ENCODE measurements at places on chromosomes 11 and 22. TPM values are rescaled to one million over a fixed set of nuclear protein-coding genes. Genes with fewer than 3 reads are reported as not detected.

STK33 gene
- polyA plus RNA-seq: 3.0 TPM

B4GALNT4 gene
- 5.4 TPM for polyA plus RNA-seq

ADAMTS15 gene
- polyA plus RNA-seq: 5.6 TPM

APOBEC3H gene
- 0.26 TPM for polyA plus RNA-seq

OR51V1 gene
- polyA plus RNA-seq: not detected

VWCE gene
- 1.4 TPM for polyA plus RNA-seq

ENTHD1 gene
- polyA plus RNA-seq: not detected

OR10V1 gene
- not detected for polyA plus RNA-seq

DNA sequence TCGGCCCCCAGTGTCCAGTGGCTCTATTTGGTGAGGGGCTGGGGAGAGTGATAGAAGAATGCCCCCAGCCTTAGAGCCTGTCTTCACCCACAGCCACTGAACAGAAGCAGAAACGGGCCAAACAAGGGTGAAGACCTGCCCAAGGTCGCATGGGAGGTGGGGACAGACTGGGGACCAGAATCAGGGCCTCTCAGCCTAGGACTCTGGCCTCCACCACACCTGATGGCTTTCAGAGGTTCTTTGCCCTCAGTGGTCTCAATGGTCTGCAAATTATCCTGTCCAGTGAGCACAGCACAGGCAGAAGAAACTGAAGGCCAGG lies 4.5 kb upstream of the MYRF start:
- DNase-seq: no peak

GRCh38 chr11:65156926-65157325 lies 13.1 kb upstream of the SPDYC start:
- DNase-seq: no peak

GRCh38 chr11:104836691-104837090 lies 61.6 kb downstream of the CASP12 start:
- DNase-seq: no peak

DNA sequence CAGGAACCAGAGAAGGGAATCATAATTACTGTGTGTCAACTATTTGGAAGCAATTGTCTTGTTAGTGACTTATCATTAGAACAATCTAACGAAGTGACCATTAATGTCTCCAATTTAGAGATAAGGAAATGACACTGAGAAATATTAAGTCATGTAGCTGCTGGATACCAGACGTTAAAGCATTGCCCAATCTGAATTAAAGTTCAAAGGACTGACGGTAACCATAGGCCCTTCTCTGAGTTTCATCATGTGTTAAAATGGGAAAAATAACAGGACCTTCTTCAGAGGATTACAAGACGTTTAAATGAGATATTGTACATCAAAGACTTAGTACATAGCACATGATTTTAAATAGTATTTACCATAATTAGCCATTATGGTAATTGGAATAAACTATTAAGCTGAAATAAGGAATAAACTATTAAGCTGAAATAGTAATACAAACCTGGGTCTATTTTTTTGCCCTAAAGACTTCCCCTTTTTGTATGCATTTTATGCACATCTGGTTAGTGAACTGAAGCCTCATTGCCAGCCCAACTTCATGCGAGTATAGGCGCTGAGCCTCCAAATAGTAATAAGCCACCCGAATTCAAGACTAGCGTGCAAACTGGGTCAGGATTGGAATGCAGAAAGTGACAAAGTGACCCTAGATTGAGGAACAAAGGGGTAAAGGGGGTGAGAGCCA lies 41.0 kb downstream of the GLYATL1 start:
- no peak for DNase-seq

- no peak for DNase-seq
Measured at GRCh38 chr11:6724013-6724412, 40.9 kb upstream of the MRPL17 start.

DNA sequence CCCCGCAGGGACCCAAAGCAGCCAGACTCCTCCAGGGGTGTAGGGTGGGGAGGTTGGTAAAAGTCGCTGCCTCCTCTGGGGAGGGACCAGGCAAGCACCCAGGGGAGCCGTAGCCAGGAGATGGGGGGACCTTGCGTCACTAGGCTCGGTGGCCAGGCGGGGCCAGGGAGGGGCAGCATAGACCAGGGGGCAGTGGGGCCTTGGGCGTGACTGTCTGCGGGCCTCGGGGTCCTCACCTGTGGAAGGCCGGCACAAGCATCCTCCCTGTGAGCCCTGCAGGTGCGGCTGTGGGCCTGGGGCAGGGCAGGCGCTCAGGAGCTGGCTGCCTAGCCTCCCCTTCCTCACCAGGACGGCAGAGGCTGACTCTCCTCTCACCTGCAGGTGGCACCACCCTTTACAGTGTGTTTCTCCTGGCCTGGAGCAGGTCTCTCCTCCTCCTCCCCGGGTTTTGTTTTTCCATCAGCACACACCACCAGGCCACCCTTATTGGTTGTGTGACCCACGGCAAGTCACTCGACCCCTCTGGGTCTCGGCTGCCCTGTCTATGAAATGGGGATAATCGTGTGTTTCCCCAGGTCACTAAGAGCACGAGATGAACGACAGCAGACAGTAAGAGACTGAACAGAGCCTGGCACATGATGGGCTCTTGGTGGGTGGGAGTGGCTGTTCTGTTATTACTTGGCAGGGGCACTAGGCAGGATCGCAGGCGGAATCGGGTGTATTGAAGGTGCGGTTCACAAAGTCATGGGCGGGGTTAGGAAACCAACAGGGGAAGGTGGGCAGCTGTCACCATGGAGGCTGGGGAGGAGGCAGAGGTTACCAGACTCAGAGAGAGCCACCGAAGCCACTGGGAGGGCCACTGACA lies 52.7 kb downstream of the FLRT1 start:
- no peak for DNase-seq

- DNase-seq: no peak
Measured at GRCh38 chr11:84247926-84248325, 961.8 kb upstream of the CCDC90B start.

GRCh38 chr11:30788849-30789248 lies 202.7 kb upstream of the MPPED2 start:
- no peak for DNase-seq

DNA sequence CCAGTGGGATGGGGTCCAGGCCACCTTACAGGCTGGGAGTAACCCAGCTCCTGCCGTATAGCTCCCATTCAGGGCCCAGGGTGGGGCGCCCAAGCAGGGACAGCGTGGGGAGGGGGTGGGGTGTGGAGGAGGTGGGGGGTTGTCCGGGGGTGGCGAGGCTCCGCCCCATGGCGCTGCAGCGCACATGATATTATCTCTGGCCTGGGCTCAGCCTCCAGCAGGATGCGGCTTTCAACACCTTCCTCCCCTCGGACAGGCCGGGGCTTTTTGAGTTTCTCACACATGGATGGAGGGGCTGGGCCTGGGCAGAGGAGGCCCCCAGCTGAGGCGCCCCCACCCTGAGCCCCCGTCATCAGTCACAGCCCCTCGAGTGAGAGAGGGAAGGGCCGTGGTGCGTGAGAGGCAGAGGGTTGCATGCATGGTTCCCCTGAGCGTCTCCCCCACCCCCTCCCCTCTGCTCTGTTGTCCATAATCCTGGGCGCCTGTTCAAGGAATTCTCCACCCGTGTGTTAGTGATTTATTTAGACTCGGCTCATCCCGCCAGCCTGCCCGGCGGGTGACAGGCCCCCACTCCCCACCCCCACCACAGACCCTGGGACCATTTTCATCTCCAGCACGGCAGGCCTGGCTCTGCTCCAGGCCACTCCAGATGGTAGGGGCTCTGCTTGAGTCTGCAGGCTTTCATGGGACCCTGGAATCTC lies 44.9 kb downstream of the WNT11 start:
- DNase-seq: no peak

GRCh38 chr11:90344546-90344945 lies 121.7 kb upstream of the CHORDC1 start:
- no peak for DNase-seq

DNA sequence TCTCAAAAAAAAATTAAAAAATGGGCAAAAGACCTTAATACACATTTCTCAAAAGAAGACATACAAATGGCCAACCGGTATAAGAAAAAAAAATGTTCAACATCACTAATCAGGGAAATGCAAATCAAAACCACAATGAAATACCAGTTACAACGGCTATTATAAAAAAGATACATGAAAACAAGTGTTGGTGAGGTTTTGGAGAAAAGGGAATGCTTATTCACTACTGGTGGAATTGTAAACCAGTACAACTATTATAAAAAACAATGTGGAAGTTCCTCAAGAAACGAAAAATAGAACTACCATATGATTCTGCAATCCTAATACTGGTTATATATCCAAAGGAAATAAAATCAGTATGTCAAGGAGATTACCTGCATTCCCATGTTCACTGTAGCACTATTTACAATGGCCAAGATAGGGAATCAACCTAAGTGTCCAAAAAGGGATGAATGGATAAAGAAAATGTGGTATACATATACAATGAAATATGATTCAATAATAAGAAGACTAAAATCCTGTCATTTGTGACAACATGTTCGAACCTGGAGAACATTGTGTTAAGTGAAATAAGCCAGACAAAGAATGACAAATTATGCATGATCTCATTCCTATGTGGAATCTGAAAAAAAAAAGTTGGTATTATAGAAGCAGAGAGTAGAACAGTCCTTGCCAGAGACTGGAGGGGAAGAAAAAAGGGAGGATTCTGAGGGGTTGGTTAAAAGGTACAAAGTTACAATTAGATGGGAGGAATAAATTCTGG lies 256.9 kb upstream of the PITPNB start:
- DNase-seq: no peak

DNA sequence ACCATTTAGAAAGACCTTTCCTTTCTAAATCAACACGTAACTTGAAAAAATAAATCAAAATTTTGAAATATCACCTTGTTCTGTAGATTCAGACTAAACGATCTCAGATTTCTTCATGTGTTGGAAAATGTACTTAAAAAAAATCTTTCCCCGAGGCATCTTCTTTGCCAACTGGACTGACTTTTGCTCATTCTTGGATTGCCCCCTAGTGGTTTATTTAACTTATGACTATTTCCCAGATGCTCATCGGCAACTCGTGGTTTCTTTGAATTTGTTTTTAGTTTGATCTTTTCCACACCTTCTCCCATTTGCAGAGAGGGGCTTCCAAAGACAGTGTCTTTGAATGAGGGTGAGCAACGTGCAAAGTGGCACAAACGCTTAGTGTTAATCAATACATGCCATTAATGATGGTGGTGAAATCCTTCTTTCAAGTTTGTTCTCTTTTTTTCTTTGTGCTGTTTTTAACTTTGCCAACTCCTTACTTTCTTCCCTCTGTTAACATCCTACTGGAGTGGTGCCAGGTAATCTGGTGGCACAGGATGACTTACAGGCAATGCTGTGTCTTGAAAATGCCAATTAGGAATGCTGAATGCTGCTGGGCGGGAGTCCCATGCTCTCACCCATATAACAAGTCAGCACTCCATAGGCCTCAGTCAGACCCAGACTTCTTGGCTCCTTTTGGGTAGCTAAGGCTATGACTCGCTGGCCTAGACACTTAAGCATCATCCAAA lies 18.3 kb downstream of the PRSS23 start:
- no peak for DNase-seq

DNA sequence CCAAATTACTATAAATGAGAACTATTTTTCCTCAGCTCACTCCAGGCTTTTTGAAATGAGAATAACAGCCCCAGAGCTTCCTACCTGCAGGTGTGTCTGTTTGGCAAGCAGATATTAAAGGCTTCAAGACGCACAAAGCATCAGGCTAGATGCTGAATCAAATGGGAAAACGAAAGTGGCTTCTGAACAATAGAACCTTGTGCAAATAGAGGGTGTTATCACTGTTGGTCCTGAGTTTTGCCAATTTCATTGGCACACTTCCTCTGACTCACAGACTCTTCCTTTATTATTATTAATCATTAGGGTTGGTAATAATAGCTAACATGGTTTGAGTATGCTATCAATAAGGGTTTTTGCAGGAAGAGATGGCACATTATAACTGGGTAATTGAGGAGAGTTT lies 13.4 kb downstream of the SYT13 start:
- DNase-seq: no peak

DNA sequence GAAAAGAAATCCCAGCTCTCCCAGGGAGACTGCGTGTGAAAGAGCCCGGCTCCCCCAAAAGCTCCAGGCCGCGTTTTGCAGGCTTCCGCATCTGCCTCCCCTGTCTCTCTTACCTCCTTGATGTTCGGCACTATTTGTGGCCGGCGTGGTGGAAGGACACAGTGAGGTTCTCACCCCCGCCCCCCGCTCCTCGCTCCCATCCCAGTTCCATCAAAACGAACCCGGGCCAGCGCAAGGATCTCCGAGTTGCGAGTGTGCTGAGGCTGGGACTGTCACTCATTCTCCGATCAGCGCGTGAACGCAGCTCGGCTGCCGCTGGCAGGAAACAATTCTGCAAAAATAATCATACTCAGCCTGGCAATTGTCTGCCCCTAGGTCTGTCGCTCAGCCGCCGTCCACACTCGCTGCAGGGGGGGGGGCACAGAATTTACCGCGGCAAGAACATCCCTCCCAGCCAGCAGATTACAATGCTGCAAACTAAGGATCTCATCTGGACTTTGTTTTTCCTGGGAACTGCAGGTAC lies at the start of gene NCAM1:
Gene NCAM1, plus strand, starts transcription at position 275 of the 523 bp plus-strand sequence.
- no peak for DNase-seq

- no peak for DNase-seq
Measured at GRCh38 chr22:31346255-31346732, at the start of gene PATZ1. Gene PATZ1, minus strand, starts transcription at chr22:31346346. Its CDS starts 744 bp downstream, at chr22:31345602.

DNA sequence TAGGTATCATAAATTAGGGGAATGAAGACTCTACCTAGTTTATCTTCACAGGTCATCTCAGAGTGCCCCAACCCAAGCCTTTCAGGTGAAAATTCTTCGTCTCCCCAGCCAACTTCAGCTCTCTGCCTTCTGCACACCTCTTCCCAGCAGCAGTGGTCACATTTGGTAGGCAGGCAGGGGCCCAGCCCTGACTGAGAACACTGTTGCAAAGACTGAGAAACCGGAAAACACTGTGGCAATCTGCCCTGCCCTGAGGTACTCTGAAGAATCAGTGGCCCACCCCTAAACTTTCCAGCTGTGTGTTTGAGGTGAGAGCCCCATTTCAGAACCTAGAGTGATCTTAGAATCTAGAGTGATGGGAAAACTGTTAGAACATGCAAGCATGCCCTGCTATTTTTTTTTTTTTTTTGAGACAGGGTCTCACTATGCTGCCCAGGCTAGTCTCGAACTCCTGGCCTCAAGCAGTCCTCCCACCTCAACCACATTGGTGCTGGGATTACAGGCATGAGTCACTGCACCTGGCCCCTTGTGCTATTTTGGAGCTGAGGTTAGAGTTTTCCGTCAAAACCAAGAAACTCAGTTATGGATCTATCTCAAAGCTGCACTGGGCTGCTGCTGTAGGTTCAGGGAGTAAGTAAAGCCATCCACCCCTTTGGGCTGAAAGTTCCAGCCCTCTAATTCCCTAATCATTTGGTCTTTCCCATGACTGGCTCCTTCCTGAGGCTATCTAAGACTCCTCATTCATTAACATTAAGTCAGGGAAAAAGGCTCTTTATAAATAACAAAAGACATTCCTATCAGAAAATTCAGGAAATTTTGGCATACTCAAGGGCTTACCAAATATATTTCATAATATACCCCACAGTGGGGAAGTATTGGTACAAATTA lies 1.7 kb upstream of the LDHA start:
- no peak for DNase-seq

- no peak for DNase-seq
Measured at GRCh38 chr11:128962896-128963295, 20.2 kb upstream of the TP53AIP1 start.

GRCh38 chr22:31603081-31603525 lies 58.9 kb downstream of the PISD start:
- DNase-seq: no peak
